ENCODE measurements at places on chromosomes 4 and X. TPM values are rescaled to one million over a fixed set of nuclear protein-coding genes. Genes with fewer than 3 reads are reported as not detected.

The PGRMC1 gene
- 34.6 TPM for total RNA-seq

DNA sequence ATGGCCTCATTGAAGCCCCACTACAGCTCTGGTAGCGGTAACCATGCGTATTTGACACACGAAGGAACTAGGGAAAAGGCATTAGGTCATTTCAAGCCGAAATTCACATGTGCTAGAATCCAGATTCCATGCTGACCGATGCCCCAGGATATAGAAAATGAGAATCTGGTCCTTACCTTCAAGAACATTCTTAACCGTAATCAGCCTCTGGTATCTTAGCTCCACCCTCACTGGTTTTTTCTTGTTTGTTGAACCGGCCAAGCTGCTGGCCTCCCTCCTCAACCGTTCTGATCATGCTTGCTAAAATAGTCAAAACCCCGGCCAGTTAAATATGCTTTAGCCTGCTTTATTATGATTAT is 876 bp downstream of the HPRT1 start:
- no peak for DNase-seq

- peak; percentile 38 for DNase-seq
Observed at GRCh38 chrX:71671043-71671780, 3.9 kb downstream of the LOC101059915 start.

DNA sequence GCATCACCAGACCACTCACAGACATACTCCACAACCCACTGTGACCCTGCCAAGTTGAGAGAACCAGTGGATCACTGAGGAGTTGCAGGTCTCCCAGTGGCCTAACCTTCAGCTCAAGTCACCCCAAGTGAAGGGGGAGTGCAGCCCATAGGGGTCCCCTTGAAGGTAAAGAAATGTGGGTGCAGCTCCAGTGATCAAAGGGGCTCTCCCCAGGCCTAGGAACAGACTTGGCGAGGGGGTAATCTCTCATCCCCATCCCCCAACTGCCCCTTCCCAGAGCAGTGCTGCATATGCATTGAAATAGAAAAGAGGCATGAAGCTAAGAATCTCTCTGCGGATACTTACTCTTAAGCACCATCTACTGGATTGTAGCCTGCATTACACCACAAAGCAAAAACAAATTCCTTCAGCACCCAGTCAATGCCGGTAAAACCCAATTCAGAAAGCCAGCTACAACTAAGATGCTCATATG is 27.0 kb downstream of the MAGEE1 start:
- no peak for DNase-seq

Data from activated T-cell treated with anti-CD3 and anti-CD28 coated beads, Interleukin-2, amount 50 U/mL, for 4 hours (primary cell).